Activated CD8-positive, alpha-beta memory T cell treated with anti-CD3 and anti-CD28 coated beads for 1 hour (primary cell): ENCODE measurements at places on chromosomes 16 and 17.

DNA sequence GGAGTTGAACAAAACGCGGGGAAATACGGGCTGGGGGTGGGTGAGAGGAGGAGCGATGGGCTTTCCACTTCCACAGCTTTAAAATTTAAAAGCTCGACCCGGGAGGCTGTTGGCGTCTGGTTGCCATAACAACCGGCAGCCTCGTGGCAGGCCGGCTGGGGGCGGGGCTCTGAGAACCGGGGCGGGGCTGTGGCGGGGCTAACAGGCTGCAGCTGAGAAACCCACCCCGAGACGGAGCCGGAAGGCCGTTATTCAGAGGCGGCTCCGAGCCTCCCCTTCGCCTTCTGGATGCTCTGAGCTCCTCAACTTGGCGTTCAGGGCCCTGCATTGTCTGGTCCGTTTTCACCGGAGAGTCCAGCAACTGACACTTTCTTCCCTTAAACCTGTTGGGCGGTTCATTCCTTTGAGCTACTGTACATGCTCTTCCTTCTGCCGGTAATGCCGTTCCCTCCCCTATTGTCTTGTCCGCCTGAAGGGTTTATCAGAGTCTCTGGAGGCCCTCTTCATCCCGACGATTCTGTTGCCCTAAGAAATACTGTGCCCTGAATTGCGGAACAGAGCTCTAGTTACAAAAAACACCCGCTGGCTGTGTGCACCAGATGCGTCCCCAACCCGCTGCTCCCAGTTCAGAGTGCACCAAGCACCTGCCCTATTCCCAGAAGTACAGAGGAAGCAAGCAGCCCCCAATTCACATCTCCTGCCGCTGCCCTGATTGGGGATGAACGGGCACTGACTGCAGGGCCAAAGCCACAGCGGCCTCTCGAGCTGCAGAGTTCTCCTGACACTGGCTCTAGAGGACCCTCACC lies 596 bp downstream of the DNAAF8 start:
- DNase-seq = peak; percentile 93

GRCh38 chr16:30997725-30998711 lies 12.4 kb downstream of the STX1B start:
- no peak for DNase-seq

DNA sequence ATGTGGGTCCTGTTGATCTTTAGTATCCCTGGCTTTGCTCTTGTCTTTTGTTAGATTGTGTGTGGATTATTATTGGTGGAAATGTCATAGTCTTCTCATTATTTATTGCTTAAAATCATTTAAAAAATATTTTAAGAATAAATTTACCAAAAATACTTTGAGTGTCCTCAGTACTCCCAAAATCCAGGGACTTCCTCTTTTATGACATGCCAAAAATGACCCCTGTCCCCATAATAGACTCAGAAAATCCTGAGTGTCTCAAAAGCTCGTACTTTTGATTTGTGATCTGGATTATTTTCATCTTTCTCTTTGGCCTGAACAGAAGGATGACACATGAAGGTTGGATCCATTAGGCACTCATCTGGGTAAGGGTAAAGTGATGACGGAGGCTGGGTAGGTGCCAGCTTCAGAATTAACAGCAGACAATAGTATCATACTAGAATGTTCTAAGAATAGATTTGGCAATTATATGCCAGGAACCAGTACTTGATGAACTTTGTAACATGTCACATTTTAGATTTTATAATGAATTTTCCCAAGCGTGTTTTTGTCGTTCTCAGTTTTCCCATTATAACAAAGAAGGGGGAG lies 602.2 kb upstream of the CDH8 start:
- DNase-seq = no peak

- DNase-seq = no peak
Measured at GRCh38 chr17:48368352-48368908, 61.6 kb downstream of the SKAP1 start.

DNA sequence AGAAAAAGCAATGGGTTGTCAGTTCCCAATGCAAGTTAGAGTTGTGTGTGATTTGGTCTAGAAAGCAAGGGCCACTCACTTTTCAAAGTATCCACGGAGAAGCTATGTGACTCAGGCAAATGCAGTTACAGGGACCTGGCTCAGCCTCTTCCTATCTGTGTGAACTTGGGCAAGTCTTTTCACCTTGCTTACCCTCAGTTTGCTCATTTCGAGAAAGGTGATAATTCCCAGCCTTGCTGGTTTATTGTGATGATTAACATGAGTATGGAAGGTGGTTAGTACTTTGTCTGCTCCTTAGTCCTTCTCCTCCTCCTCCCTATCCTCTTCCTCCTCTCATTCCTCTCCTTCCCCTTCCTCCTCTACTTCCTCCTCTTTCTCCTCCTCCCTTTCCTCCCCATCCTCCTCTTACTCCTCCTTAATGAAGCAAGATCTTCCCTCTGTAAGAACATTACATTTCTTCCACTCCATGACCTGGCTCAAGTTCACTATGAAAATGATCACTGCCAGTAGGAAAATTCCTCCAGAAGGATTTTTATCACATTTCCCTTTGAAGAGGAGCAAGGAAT lies 204.0 kb downstream of the GRIN2A start:
- DNase-seq = no peak

DNA sequence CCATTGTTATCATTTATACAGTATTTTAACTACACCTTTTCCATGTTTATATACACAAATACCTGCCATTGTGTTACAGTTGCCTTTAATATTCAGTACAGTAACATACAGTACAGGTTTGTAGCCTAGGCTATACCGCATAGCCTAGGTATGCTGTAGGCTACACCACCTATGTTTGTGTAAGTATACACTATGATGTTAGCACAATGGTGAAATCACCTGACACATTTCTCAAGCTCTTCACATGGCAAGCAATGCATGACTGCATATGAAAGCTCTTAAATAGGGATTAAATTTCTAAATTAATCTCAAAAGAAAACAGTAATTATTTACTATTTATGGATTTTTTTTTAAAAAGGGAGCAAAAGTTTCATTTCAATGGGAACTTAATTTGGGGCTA lies 12.0 kb downstream of the LRRC37B start:
- DNase-seq = no peak

DNA sequence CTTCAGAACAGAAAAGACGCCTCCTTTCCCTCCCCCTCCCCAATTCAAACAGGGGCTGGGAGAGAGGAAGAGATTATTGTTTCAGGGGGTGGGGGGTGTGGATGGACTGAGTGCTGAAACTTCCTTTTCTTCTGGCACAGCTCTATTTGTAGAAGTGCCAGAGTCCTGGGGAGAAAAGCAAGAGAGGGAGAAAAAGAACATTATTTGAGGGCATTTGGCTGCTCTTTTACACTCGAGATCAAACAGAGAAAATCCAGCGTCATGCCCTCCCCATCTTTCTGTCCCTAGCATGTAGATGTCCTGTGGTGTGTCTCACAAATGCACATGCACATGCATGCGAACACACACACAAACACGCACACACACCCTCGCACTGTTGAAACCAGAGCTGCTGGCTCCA lies 13.0 kb downstream of the ARL4D start:
- no peak for DNase-seq

GRCh38 chr17:79837888-79838521 lies 1.2 kb downstream of the CBX4 start:
- DNase-seq = no peak

GRCh38 chr16:72992142-72992601 lies 55.8 kb downstream of the ZFHX3 start:
- DNase-seq = no peak

DNA sequence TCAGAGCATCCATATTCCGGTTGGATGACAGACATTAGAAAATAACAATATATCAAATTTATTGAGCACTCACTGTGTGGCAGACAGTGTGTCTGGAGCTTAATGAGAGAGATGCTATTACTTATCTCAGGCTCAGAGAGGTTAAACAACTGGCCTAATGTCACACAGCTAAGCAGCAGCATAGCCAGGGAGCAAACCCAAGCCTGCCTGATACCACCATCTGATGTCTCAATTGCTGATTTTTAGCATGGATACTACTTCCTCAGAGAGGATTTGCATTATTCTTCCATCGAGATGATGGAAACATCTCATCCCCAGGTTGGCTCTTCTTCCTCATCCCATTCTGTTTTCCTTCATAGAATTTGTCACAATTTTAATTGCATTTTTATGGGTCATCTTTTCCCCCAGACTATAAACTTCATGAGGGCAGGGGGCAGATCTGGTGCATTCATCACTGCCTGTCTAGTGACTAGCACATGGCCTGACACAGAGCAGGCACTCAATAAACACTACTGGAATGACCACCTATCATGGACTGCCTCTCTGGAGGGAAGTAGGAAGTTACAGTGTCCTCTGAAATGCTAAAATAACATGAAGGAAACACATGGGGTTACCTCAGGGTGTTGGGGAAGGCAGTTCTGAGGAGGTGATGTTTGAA lies 344.8 kb upstream of the CCL2 start:
- no peak for DNase-seq

DNA sequence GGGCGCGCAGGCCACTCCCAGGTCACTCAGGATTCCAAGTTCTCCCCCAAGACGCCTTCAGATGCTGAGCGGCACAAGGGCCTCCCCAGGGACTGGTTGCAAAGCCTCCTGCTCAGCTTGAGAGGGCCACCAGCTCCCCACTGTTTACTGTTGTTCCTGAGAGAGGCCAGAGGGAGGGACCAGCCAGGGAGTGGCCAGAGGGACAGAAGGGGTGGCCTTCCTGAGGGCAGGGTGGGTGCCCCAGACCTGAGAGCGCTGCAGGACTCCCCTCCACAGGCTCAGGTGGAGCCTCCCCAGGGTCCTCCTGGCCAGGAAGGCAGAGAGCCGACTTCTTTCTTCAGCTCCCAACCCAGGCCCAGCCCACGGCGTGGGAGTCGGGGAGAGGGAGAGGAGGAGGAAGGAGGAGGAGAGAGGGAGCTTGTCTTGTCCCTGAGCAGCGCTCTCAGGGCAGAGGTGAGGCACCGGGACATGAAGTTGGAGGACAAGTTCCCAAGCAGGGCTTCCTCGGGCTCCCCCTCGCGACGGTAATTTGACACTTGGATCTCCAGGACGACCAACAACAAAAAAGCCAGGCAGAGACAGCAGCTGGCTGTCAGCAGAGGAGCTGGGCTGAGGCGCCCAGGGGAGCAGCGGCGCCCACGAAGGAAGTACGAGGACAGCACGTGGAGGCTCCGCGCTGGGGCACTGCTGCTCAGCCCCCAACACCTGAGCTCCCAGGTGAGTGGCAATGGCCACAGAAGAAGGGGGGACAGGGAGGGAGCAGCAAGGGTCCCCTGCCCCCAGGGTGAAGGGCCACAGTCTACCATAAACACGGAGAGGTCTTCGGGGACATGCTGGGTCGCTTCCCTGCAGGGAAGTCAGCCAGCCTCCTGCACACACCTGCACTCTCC lies 497 bp downstream of the SMIM5 start:
- no peak for DNase-seq

GRCh38 chr17:44529864-44530263 lies 26.7 kb upstream of the GPATCH8 start:
- DNase-seq = no peak

GRCh38 chr16:18839555-18839954 lies 38.2 kb upstream of the ARL6IP1 start:
- DNase-seq = no peak

DNA sequence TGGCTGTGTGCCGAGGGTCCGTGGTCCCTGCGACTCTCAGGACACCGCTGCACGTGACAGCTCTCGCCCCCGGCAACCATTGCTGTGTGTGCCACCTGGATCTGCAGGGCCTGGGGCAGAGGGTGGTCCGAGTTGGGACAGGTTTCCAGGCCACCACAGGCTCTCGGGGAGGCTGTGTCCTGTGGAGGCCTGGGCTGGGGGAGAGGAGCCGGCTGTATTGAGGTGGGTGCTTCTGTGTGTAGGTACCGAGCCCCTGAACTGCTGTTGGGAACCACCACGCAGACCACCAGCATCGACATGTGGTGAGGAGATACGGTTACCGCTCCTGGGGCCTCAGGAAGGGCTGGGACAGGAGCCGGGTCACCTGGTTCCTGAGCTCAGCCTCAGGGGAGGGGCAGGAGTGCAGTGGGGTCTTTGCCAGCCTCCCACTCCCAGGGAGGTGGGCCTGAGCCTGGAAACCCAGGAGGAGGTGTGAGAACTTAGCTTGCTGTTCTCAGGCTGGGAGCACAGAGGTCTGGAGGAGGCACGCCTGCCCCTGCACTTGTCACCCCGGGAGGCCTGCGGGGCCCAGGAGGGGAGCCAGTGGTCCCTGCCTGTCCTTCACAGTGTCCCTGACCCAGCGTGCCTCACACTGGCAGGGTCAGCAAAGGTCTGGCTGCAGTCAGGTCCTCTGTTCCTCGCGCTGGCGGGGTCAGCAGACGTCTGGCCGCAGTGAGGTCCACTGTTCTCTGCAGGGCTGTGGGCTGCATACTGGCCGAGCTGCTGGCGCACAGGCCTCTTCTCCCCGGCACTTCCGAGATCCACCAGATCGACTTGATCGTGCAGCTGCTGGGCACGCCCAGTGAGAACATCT lies 7.3 kb downstream of the SPATA2L start:
- no peak for DNase-seq

- DNase-seq = no peak
Measured at GRCh38 chr17:3896108-3896967, 3.5 kb upstream of the CAMKK1 start.

DNA sequence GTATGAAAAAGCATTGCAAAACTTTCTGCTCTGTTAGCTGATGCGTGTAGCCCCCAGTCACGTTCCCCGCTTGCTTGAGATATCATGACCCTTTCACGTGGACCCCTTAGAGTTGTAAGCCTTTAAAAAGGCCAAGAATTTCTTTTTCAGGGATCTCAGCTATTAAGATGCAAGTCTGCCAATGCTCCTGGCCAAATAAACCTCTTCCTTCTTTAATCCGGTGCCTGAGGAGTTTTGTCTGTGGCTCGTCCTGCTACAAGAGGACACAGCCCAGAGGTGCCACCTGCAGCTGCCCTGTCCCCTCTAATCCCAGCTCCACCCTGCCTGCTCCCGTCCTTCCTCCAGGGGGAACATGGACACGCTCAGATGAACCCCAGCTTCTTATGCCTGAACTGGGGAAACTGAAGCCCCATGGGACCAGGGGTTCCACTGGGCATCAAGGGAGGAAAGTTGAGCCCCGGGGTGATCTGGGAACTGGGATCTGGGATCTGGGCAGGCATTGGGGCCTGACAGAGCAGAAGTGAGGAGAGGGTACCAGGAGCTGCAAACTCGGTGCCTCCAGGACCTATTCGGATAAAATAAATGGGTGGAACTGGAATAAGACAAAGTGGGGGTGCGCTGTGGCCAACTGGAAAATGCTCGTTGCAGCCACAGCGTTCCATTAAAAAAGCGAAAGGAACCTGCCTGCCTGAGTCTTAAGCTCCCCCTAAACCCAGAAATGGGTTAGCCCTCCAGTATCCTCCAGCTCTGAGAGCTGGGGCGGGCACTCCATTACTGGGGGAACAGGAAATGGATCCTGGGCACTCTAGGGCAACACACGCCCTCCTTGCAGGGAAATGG lies 19.7 kb downstream of the QPRT start:
- DNase-seq = no peak

DNA sequence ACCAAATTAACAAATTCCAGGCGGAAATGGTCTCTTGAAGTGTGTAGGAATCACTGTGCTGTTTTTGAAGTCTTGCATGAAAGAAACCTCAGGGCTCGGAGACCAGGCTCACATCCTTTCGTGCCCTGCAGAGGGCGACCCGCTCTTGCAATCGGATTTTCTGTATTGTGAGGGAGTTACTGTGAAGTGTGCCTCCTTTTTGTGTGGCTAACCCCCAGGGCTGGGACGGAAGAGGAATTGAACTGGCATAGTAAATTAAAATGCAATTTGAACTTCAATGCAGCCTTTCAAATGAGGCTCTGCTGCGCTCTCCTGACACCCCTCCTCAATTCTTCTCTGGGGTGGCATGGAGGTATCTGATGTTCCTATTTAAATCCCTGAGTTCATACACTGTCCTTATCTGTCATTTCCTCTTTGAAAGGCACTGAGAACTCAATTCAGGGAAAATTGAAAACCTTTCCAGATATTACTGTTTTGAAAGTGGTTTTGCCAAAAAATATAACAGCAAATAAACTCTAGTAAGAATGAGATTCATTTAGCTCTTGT lies 51.5 kb upstream of the MGAT5B start:
- peak; percentile 27 for DNase-seq
